A549 treated with RU486 at 1 μM for 4 hours (cell line): ENCODE measurements at places on chromosomes 6 and 20. TPM values are rescaled to one million over a fixed set of nuclear protein-coding genes. Genes with fewer than 3 reads are reported as not detected.

The ANGPT4 gene
- 0.03 TPM in 1 of 5 replicates, not detected in the others for total RNA-seq

The PTPRT gene
- total RNA-seq: not detected in 5 replicates

The OXT gene
- total RNA-seq: not detected in 5 replicates

The HDGFL1 gene
- not detected in 5 replicates for total RNA-seq

The PPP1R14C gene
- total RNA-seq: 0.63 to 1.5 TPM (median 0.89 TPM) in 5 replicates

The HLA-DPB1 gene
- total RNA-seq: not detected in 5 replicates

The NRN1 gene
- 0.45 to 0.69 TPM (median 0.50 TPM) in 5 replicates for total RNA-seq
